ENCODE measurements at places on chromosomes 1 and 21.
A peak's percentile ranks its signal among the peaks of the same experiment; 100 is the strongest.

GRCh38 chr21:37896788-37897187, 19.5 kb downstream of the KCNJ6 start:
- no peak for DNase-seq

GRCh38 chr1:109161858-109162606, 48.1 kb downstream of the ELAPOR1 start:
- peak; percentile 79 for DNase-seq

- no peak for DNase-seq
Observed at GRCh38 chr1:177340601-177341067, 169.9 kb downstream of the BRINP2 start.

- DNase-seq = no peak
Observed at GRCh38 chr1:115196296-115196695, 107.0 kb upstream of the TSPAN2 start.

DNA sequence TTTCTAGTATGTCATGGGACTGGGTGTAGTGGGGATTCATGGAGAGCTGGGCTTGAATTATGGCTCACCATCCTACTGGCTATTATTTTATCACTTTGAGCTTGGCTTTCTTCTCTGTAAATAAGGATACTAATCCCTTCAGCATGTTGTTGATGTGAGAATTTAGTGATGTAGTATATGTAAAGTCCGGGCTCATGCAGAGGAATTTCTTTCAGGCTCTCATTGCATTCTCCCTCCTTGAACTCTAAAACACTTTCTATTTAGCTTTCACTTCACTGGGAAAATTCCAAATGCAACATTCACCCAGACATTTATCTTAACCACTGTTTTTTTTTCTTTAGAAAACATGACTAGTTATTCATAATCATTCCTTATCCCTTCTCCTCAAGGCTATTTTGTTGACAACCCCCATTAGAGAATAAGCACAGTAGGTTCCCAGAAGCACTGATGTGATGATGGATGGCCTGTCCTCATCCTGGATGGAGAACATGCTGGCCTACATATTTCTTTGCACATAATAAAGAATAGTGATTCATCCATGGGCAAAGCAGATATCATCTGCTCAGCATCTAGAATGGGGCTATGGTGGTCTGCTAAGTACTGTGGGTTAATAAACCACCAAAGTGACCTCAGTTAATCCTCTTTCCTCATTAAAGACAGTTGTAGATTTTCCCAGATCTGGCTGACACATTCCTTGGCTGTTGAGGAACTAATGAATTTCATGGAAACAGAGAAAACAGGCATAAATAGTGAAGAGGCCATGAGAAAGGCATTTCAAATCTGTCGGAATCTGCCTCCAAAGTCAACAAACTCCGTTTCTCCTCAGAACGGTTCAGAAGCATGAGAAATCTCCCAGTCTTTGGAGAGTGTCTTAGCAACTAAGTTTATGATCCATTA, 68.0 kb upstream of the CYP2J2 start:
- DNase-seq = no peak

GRCh38 chr1:63674865-63675419, 81.7 kb downstream of the PGM1 start:
- no peak for DNase-seq

- no peak for DNase-seq
Observed at GRCh38 chr1:150487763-150488115, 520 bp downstream of the TARS2 start.

GRCh38 chr1:47782414-47783166, 214.6 kb downstream of the TRABD2B start:
- DNase-seq = no peak

DNA sequence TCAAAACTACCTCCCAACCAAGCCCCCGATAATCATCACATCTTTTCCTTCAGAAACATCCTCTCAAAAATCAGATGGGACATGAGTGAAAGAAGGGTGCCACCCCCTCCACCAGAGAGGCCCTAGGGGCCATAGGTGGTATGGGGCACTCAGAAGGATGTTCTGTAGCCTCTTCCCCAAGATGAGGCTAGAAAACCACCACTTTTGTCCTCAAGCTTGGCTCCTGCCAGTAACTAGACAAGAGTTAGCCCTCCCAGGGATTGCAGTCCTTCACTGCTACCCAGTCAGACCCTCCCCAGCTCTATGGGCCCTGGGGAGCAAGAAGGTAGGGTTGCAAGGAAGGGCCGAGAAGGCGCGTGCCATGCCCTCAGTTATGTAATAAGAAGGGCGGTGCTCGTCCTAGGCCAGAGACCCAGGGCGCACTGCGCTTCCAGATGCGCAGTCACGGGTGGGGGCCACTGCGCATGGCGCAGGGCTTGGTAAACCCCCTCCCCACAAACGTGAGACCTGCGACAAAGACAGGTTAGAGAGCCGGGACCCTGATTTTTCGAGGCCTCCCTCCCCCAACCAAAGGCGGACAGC, 69.7 kb downstream of the CD46 start:
- DNase-seq = no peak

GRCh38 chr1:29835874-29836273, 599.6 kb downstream of the PTPRU start:
- DNase-seq = no peak

DNA sequence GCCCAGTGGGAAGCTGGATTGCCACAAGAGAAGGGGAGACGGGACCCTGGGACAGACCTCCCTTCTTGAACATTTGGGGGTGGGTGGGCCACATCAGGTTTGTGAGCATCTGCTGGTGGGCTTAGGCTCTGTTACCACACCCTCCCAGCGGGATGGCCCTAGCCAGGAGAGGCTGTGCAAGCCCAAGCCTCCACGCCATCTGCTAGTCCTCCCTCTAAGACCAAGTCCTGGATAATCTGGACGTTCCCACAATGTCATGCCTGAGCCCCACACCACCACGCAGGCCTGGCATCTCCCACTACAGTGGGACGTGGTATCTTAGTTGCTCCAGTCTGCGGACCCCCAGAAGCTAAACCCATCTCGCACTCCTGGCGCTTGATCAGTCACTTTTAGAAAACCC, 3.7 kb upstream of the IBA57 start:
- DNase-seq = no peak

DNA sequence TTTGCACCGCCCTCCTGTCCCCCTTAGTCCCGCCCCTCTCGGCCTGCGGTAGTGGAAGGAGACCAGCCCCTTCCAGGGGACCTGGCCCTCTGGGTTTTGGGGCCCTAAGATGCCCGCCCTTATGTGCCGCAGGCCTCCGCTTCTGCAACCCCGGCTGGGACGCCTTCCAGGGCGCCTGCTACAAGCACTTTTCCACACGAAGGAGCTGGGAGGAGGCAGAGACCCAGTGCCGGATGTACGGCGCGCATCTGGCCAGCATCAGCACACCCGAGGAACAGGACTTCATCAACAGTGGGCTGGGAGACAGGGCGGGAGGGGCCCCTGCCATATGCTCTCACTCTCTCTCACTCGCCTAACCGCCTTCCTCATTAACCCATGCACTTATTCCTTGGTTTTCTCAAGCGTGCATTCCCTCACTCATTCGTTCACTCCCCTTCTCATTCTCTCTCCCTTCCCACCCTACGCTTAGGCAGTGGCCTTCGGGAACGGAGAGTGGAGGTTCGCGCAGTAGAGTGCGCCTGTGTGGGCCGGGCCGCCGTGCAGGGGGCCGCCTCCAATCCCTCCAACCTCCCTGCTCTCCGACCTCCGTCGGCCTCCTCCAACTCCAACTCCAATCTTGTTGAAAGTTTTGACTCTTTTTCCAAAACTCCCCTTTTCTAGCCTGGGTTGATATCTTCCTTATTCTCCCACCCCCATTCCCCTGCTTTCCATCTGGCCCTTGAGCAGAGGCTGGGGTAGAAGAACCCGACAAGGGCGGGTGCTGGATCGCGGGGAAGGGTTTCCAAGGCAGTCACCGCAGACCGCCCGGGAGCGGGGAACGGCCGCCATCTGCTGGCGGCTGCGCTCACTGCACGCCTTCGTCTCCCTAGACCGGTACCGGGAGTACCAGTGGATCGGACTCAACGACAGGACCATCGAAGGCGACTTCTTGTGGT, 15.2 kb downstream of the BCAN start:
- peak; percentile 66 for DNase-seq

GRCh38 chr21:27776925-27777553, 810.2 kb upstream of the ADAMTS5 start:
- no peak for DNase-seq

- peak; percentile 35 for DNase-seq
Observed at GRCh38 chr1:101567582-101568189, 330.9 kb downstream of the S1PR1 start.

GRCh38 chr1:14887044-14887566, 266.4 kb upstream of the TMEM51 start:
- no peak for DNase-seq

DNA sequence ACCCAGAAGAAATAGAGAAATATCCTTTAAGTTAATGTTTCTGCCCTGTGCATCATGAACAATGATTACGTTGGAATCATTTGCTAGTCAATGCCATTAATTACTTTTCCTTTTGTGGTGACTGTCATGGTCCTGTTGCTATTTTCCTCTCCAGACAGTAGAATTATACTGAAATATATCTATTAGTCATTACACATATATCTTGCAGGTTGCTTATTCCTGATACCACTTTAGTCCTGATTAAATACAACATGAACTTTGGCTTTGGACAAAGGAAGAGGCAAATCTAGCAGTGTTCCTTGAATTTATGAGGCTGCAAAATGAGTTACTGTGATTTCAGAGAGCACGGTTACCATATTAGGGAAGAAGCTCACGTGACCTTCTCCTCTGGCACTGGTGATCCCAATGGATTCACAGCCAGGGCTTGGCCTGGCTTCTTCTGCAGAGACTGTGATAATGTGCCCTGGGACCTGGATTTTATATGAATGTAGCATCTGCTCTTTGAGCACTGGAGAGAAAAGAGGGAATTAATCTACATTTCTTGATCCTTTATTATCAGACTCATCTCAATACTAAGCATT, 12.4 kb upstream of the KRTAP19-8 start:
- no peak for DNase-seq

DNA sequence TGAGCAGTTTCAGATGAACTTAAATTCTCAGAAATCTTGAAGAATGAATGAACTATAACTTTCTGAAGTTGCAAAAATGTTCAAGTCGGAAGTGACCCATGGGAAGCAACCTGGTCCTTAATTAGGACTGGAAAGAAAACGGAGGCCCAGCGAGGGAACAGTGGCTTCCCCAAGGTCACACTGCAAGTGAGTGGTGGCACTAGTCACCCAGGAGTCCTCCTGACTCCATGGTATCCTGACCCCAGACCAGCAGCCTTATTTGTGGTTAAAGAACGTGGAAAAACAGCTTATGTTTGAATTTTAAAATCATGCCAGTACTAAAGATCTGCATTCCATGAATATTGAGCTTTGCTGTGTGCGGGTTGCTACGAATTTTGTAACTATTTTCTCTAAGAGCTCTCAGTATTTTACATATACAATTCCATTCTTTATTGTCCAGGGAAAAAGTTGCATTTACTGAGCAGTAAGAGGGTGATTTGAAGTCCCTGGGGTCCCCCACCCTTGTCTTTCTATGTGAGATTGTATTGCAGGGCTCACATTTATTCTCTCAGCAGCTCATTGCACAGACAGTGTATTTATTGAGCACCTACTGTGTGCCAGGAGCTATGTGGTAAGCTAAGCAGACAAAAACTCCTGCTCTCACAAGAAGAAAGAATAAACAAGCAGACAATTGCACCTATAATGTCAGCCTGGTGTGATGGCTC, 61.6 kb upstream of the ATP5PO start:
- no peak for DNase-seq

Measured in common myeloid progenitor, CD34-positive (primary cell).